Foreskin keratinocyte (primary cell): ENCODE measurements at places on chromosomes 2 and 18.

DNA sequence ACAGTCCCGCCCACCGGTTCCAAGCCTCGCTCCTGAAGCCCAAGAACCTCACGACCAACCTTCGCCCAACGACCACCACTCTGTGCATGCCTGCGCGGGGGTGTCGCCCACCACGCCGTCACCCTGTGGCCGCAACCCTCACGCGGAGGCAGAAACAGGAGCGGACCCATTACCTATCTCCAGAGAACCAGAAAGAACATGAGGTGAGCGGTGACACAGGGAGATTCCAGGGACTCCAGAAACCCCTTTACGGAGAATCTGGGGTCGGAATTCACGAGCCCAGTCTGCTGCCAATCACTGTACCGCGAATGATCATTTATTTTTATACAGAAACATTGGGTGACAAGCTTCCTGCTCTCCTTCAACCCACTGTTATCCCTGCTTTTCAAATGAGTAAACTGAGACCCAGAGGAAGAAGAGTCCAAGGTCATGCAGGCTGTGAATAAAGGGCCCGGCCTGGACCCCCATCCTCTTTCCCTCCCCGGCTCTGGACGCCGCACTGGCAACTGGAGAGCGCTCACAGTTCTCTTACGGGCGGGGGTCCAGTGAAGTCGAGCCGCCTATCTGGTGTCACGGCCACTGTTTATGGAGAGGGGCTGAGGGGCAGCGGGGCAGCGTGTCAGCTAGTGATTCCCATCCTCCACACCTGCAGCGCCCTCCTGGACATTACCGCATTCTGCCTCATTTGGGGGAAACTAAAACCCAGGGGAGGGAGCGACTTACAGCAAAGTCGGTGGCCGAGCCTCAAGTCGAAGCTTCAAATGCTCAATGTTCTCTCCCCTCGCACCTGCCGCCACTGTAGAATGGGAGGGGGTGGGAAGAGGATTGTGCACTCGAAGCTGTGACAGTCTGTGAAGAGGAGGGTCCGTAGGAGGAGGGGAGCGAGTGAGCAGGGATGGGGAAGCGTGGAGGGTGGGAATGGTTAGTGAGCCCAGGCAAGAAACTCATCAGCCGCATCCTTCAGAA lies 723 bp upstream of the SLC30A3 start:
- DNase-seq = no peak

GRCh38 chr2:223787358-223787757 lies 50.0 kb downstream of the AP1S3 start:
- DNase-seq = no peak

- DNase-seq = no peak
Observed at GRCh38 chr2:112220831-112221230, 34.0 kb downstream of the ZC3H8 start.

- DNase-seq = no peak
Observed at GRCh38 chr18:76495006-76495370, at the start of gene ZNF516. TSS of gene ZNF516 (minus strand) at chr18:76495242. CDS start at chr18:76443054, 52,188 bp downstream.

DNA sequence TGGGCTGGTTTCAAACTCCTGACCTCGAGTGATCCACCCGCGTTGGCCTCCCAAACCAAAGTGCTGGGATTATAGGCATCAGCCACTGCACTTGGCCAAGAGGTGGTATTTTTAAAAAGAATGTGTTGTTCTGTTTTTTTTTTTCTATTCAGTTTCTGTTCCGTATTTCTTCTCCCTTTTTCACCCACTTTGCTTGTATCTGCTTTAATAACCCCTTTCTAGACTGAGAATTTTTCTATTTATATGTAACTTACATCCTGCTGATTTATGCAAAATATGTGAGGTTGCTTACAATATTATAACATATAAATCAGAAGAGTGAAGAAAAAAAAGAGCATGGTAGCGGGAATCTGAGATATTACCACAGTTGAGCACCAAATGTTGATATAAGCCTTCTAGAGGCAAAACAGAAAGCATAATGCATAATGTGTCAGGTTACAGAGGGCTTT lies 17.2 kb upstream of the LYPD6B start:
- DNase-seq = no peak

DNA sequence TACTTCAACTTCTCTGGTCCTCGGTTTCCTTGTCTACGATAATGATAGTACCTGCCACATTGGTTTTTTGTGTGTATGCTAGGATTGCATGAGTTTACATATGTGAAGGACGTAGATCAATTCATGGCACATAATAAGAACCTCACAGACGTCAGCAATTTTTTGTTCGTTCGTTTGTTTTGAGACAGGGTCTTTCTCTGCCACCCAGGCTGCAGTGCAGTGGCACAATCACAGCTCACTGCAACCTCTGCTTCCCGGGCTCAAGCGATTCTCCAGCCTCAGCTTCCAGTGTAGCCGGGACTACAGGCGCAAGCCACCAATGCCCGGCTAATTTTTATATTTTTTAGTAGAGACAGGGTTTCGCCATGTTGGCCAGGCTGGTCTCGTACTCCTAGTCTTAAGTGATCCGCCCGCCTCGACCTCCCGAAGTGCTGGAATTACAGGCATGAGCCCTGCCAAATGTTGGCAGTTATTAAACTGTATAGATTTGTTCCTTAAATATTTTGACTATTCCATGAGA lies 756 bp upstream of the SLC35F5 start:
- peak; percentile 13 for DNase-seq

DNA sequence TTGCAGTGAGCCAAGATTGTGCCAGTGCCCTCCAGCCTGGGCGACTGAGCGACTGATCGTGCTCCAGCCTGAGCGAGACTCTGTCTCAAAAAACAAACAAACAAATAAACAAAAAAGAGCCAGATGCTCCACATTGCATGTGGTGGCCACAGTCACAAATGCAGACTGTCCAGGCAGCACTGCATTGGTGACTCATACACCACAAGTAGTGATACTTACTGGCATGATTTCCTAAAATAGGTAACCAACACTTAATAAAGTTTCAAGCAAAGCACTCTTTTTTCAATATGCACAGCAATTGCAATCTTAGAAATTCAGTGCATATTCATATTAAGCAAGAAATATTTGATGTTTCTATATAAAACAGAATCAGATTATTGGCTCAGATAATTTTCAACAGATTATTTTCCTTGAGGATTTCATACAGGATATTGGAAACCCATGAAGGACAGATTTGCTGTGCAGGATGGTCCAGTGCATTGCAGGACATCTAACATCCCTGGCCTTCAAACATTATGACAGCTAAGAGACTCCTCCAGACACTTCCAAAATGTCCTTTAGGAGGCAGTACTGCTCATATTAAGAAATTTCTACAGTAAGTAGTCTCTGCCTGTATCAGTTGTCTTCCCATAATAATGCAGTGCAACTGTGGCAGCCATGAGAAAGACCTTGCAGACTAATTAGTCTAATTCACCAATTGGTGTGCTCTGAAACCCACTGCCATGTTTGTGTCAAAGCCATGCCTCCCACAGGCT lies 10.5 kb upstream of the SLC1A4 start:
- DNase-seq = peak; percentile 29

GRCh38 chr2:44247924-44248323 lies 27.4 kb upstream of the SLC3A1 start:
- DNase-seq = no peak

- DNase-seq = no peak
Observed at GRCh38 chr18:55751476-55751875, 163.5 kb upstream of the TCF4 start.

GRCh38 chr2:101151146-101151858 lies at the start of gene TBC1D8:
TSS of gene TBC1D8 (minus strand) at chr2:101151382. CDS start at chr2:101151253, 129 bp downstream.
- no peak for DNase-seq

DNA sequence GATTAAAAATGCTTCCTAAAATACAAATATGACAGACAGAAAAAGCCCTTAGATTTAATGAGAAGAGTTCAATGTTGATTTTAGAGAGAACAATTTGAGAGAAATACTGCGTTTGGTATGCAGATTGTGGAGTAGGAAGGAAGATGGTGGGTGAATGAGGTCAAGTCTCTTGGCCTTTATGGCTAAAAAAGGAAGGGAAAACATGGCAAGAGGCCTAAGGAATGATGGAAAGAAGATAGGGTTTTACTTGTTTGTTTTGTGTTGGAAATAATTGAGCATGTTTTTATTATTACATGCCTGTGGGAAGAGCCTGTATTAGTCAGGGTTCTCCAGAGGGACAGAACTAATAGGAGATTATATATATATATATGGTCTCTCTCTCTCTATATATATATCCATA lies 318.1 kb downstream of the TRIB2 start:
- no peak for DNase-seq

DNA sequence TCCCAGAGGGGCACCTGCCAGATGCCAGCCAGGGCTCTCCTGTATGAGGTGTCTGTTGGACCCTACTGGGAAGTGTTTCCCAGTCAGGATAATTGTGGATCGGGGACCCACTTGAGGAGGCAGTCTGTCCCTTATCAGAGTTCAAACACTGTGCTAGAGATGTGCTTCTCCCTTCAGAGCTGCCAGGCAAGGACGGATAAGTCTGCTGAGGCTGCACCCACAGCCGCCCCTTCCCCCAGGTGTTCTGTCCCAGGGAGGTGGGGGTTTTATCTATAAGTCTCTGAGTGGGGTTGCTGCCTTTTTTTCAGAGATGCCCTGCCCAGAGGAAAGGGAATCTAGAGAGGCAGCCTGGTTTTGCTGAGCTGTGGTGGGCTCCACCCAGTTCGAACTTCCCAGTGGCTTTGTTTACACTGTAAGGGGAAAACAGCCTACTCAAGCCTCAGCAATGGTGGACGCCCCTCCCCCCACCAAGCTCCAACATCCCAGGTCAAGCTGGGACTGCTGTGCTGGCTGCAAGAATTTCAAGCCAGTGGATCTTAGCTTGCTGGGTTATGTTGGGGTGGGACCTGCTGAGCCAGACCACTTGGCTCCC lies 324.0 kb upstream of the SETBP1 start:
- no peak for DNase-seq

DNA sequence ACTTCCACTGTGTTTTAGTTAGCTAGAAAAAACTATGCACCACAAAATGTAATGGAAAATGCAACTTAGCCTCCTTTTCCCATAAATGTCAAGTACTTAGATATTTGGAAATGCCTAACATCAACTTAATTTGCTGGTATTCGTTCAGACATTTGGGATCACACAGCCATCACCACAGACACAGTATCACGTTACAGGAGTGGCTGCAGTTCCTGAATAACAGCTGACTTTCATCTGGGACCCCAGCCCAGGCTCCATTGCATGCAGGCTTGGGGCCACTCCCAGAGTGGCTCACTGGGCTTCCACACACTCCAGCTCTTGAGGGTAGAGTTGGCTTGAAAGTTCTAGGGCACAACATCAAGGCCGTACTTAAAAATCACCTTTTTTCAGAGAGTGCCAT lies 9.3 kb downstream of the TMEM182 start:
- no peak for DNase-seq
